Astrocyte of the cerebellum (primary cell): ENCODE measurements at places on chromosomes 2 and 18.
A peak's percentile ranks its signal among the peaks of the same experiment; 100 is the strongest.

DNA sequence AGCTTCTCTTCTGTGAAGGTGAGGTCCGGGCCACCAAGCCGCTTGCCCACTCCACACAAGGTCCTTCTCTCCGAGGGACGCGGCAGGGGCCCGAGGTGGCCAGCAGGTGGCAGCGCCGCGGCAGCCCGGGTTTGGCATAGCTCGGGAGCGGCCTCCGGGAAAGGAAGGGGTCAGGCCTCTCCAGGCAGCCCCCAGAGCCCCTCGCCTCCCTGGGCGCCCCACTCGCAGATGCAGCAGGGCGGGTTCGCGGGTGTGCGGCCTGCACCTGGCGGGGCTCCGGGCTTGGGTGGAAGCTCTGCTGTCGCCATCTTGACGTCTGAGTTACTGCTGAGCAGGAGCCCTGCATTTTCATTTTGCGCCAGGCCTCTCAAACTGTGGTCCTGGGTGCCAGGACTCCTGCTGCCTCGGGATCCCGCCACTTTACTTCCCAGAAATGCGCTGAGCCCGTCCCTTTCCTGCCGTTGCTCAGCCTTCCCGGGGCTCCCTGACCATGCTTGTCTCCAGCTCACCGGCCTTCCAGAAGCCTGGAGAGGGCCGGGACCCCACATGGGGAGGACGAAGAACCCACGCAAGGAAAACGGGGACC lies 18.6 kb upstream of the NCL start:
- DNase-seq: no peak

- DNase-seq: no peak
These were observed 28.4 kb downstream of the ACYP2 start for GRCh38 chr2:54143780-54144179.

DNA sequence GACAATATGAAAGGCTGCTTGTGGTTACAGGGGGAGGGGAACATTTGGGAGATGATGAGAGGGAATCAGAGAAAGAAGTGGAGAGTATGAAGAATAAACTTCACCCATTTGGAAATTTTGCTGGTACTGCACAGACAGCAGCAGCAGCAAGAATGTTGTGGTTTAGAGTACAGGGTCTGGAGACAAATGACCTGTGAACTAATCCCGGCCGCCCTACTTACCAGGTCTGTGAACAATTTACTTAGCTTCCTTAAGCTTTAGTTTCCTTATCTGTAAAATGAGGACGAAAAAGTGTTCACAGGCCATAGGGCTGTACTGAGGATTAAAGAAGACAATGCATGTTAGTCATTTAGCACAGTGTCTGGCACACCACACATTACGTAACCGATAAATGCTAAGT lies 685.4 kb upstream of the CELF4 start:
- no peak for DNase-seq

- DNase-seq: no peak
These were observed 135.7 kb upstream of the CTDP1 start for GRCh38 chr18:79543861-79544385.

DNA sequence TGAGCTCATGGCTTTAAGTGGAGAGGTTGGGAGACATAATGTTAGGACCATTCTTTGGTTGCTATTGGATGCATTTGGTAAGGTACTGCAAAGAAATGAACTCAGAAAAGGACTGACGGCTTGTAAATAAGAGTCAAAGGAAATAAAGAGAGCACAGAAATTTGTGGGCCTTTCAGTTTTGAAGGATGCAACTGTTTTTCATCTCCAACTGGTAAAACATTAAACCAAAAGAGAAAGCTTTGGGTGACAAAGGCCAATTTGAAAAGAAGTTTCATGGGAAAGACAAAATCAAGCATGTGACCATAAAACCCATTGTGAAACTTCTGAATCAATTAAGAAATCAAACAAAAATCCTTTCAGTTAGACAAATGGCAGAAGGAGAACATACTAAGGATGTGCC lies 77.8 kb upstream of the SPOPL start:
- DNase-seq: no peak

- DNase-seq: no peak
These were observed 17.6 kb downstream of the LCLAT1 start for GRCh38 chr2:30464544-30465170.

DNA sequence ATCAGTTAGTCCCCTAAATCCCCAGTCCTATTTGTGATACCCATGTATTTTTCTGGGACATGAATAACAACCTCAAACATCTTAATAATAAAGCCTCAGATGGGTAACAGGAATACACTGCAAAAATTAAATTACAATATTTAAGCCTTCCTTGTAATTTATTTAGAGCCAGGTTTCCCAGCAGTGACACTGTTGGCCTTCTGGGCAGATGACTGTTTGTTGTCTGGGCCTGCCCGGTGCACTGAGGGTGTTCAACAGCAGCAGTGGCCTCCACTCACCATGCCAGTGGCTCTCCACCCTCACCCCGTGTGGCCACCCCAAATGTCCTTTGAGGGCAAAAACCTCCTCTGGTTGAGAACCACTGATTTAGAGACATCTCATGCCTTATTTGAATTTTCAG lies 270.2 kb upstream of the SIX3 start:
- no peak for DNase-seq

DNA sequence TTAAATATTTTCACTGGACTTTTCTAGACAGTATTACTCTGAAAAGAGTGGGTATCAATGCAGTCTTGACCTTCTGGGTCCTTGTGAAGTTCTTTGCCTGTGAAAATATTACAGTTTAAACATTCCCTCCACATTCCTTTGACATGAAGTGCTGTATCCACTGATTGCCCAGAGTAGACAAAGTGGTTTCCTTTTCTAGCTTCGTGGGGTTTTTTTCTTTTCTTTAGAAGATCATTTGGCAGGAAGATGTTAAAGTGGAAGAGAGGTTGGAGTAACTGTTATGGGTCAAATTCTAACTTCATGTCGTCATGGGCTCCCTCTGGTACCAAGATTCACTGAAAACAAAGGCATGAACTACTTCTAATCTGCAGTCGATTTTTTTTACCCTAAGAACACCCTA lies 496.9 kb downstream of the EPHA4 start:
- DNase-seq: peak; percentile 92

DNA sequence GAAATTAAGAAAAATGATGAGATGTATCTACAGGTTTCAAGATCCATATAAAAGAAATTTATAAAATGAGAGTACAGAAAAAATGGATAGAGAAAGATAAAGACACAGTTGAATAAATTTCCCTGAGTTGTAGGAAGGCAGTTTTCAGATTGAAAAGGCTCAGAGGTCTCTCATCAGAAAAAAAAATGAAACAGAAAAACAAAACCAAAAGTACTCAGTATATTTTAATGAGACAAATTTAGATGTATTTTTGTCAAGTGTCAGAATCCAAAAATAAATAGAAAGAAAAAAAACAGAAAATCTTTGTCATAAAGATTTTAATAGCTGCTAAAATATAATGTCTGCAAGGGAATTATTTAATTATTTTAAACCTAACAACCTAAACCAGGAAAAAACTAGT lies 520.5 kb downstream of the KCNJ3 start:
- DNase-seq: no peak

GRCh38 chr2:187404431-187405110 lies 43.5 kb downstream of the CALCRL start:
- no peak for DNase-seq

GRCh38 chr2:10042301-10043161 lies 819 bp upstream of the KLF11 start:
- DNase-seq: no peak

DNA sequence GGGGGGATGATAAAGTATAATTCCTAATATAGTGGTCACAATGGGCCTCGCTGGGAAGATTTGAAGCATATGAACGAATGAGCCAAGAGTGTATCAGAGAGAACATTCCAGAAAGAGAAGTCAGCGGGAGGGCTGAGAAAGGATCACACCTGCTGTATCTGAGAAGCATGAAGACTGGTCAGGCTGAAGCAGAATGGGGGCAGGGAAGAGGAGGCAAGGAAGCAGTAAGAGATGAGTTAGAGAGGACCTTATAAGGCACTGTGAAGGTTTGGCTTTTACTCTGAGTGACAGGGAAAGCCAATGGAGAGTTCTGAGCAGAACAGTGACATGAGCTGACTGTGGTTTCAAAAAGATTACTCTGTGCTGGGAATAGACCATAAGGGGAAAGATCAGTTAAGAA lies 73.5 kb downstream of the CHN1 start:
- no peak for DNase-seq

DNA sequence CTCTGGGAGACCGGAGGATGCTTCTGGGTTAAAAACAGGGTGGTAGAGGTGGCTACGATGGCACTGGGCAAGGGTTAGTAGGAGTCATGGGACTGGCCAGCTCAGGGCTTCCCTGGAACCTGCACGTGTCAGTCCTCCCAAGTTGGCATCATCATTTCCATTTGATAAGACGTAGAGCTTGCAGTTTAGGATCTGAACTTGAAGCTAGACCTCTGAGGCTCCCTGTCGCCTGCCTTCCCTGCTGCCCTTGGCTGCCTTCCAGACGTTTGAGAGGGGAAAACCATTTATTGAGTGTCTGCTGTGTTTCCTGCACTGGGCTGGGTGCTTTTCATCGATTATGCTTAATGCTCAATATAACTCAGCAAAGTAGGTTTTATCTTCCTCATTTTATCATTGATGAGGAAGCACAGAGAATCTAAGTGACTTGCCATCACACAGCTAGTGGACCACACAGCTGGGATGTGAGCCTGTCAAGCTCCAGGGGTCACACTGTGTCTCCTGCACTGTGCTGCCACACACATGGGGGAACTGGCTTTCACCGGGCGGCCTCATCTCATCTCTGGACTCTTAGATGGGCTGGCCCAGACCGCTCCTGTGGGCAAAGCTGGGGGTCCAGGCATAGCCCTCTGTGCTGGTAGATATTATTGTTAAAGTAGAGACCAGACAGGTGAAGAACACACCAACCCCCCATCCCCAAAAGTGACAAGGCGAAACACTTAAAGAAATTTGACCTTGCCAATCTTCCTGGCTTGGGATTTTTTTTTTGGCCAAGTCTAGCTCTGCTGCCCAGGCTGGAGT lies 7.8 kb downstream of the NT5DC4 start:
- no peak for DNase-seq

GRCh38 chr2:96869281-96869821 lies 529 bp downstream of the SEMA4C start:
- peak; percentile 38 for DNase-seq

GRCh38 chr2:15665067-15665942 lies 73.6 kb downstream of the DDX1 start:
- no peak for DNase-seq

GRCh38 chr2:240429341-240429871 lies 6.1 kb upstream of the GPC1 start:
- DNase-seq: no peak

GRCh38 chr2:208112969-208113368 lies 11.4 kb downstream of the CRYGD start:
- no peak for DNase-seq

- no peak for DNase-seq
These were observed 136.8 kb downstream of the ALPK2 start for GRCh38 chr18:58491773-58492752.

DNA sequence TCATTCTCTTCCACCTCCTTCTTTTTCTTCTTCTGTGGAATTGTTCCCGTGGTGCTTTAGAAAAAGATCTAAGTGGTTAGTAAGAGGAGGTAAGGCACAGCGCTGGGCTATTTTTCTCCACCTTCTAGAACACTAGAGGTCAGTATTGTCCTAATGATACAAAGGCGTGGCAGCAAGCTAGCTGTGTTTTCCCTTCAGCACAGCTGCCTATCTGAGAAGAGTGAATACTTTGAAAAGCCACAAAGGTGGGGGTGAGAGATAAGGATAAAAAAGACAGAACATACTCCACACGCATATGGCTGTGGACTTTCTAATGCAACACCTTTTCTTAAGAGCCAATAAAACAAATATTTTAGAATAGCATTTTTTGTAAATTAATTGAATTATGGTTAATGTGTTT lies 2.1 kb downstream of the CNTNAP5 start:
- no peak for DNase-seq
